Endodermal cell (in vitro differentiated cells): ENCODE measurements at places on chromosomes 7 and 10.

GRCh38 chr7:141431140-141431479 is 120.1 kb upstream of the AGK start:
- DNase-seq = no peak

GRCh38 chr10:52755297-52756062 is 17.1 kb downstream of the MBL2 start:
- no peak for DNase-seq

DNA sequence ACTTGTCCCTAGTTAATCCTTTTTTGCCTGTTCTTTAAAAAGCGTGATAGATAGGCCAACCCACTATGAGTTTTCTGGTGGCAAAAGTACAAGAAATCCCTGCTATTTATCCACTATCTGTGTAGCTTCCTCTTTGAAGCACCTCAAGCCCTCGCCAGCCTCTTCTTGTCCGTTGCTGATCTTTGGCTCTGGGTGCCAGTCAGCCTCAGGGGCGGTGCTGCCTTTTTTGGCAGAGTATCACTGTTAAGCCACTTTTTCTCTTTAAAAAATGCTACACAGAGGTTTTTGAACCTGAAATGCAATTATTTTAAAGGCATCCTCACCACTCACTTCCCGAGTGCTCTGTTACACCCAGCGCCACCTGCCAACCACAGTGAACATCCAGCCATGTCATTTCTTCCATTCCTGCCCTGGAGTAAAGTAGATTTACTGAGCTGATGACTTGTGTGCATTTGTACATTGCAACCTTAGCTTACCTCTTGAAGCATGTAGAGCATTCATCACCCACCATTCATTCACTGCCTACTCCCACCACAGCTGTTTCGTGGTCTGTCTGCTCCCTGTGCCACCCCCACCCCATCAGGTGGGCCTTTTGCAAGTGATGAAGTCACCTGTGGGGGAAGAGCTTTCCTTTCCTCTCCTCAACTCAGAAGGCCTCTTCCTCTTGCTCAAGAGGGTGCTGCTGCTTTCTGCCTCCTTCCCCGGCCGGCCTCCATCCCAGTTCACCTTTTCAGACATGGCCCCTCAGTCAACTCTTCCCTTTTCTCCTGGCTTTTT is 414.2 kb upstream of the GALNT17 start:
- DNase-seq = no peak

DNA sequence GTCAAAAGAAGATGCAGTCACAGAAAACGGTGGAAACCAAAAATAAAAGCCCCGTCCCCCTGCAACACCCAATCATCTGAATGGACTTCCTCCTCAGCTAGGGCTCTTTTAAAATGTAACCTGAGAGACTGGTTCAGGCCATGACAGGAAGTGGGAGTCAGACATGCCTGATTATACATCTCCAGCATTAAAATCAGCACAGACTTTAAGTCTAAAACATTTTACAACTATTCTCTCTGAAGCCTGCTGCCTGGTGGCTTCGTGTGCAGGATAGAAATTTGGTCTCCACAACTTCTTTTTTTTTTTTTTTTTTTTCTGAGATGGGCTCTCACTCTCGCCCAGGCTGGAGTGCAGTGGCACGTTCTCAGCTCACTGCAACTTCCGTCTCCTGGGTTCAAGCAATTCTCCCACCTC is 30.3 kb downstream of the HACD1 start:
- DNase-seq = no peak

DNA sequence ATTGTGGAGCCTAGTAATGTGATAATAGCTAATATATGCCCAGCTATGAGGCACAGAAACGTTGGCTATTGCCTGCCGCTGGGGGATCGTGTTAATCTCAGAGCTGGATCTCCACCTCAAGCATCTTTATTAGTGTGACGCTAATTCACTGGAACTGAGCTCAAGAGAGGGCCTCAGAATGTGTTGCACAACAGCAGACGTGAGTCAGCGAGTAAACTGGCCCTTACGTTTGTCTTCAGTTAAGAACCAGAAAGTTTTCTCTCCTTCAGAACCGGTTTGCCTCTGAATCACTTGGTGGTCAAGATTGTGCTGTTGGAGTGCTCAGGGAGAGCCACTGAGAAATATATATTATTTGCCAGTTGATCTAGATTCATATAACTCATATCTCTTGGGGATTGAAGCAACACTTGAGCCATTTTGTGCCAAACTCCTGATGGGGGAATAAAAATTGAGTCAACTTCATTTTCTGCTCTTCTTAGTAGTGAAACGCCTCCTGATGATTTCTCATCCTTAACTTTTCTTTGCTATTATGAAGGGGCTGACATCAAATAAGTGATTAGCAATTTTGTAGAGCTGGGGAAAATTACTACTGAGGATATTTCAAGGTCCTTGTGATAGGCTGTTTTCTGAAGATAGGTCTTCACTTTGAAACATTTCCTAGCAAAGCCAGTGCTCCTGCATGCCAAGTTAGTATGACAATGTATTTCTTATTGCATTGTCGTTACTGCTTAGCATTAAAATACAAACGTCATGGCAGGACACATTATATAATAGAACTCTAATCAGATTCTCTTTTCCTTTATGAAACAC is 22.3 kb downstream of the BZW2 start:
- no peak for DNase-seq

- DNase-seq = no peak
These were observed 70.1 kb downstream of the GLRX3 start for GRCh38 chr10:130206216-130206737.

GRCh38 chr7:41911792-41912191 is 208.9 kb upstream of the INHBA start:
- no peak for DNase-seq

DNA sequence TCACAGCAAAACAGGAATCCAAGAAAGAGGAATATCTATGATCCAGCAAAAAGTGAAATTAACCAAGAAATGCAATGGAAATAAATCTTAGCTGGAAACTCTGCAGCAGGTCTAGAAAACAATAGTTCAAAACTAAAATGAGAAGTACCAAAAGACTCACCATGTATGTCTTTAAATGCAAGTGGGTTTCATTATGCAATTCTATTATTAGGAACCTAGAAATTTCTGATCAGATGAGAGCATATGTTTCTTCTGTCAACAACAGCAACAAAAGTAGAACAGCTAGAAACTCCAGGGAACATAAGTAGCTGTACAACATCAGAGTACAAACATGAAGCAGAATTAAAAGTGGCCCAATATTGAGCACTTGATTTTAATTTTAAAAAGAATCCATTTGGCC is 304.0 kb downstream of the ARHGAP12 start:
- DNase-seq = no peak

DNA sequence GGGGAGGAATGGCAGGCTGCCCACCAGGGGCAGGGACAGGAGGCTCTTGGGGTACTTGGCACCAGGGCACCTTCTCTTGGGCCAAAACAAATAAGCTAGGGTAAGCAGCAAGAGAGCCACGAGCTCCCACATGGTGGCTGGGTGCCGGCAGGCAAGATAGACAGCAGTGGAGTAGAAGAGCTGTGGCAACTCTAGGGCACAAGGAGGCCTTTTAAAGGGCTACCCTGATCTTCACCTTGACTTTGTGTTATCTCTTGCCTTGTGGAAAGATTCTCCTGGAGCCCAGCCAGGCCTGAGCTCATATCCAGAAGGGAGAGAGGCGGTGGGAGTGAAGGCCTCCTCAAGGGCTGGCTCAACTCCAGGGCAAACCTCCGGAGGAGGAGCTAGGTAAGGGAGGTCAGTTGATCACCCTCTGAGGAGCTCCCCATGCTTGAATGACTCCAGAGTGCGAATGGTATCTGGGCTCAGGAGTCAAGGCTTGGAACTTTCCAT is at the start of gene CYP17A1:
CYP17A1 (minus strand) TSS at position 184 of the 492 bp plus-strand sequence; CDS start at position 132, 52 bp downstream.
- DNase-seq = no peak

- DNase-seq = no peak
These were observed 272.0 kb upstream of the GNAI1 start for GRCh38 chr7:79862447-79863210.

- peak; percentile 88 for DNase-seq
These were observed 113.7 kb downstream of the BRAF start for GRCh38 chr7:140810830-140811556.
